SJSA1 (cell line): ENCODE measurements at places on chromosomes 12 and 14. TPM values are rescaled to one million over a fixed set of nuclear protein-coding genes. Genes with fewer than 3 reads are reported as not detected.

CD27 gene
- total RNA-seq = not detected in 2 replicates

TMPRSS12 gene
- not detected in 2 replicates for total RNA-seq

IL31 gene
- not detected in 2 replicates for total RNA-seq

DNA sequence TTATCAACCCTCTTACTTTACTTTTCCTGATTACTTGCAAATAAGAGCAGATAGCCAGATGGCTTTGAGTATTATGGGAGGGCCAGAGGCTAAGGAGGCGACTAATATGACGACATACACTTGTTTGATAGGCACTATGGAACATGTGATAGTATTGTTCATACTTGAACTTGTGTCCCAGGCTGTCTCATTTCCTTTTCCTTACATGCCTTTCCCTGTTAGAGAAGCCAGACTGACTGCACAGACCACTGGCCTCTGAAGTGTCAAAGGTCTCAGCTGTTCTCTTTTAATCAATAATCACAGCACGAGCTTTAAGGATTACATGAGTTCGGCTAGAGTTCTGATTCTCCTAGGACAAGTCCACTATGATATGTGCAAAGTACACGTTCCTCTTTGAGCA is 326.0 kb downstream of the PRKD1 start:
- DNase-seq = no peak

DNA sequence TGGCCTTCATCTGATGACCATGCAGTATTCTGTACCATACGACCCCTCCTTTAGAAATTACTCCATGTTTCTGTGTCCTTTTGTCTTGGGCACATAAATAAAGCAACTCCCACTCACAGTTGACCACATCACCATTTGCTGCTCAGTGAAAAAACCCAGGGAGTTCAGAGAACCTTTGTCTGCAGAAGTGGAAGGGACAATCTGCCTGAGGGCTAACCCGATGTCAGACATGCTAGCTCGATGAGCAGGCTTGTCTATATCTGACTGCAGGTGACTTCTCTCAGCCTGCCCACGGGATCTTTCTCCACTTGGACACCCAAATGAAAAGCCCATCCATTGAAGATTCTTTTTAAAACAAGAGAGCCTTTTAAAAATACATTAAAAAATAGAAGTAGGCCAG is 45.7 kb upstream of the GRIP1 start:
- DNase-seq = no peak

ANO2 gene
- total RNA-seq = not detected in 2 replicates

GRCh38 chr12:80745851-80746505 is 29.3 kb downstream of the MYF5 start:
- DNase-seq = no peak

DNA sequence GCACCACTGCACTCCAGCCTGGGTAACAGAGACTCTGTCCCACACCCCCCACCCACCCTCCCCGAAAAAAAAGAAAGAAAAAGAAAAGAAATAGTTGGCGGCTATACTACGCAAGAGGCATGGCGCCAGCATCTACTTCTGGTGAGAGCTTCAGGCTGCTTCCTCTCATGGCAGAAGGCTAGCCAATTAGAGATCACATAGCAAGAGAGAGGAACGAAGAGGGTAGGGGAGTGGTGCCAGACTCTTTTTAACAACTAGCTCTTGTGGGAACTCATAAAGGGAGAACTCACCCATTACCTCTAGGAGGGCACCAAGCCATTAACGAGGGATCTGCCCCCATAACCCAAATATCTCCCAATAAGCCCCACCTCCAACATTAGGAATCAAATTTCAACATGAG is 6.2 kb downstream of the DENND5B start:
- DNase-seq = no peak

DNA sequence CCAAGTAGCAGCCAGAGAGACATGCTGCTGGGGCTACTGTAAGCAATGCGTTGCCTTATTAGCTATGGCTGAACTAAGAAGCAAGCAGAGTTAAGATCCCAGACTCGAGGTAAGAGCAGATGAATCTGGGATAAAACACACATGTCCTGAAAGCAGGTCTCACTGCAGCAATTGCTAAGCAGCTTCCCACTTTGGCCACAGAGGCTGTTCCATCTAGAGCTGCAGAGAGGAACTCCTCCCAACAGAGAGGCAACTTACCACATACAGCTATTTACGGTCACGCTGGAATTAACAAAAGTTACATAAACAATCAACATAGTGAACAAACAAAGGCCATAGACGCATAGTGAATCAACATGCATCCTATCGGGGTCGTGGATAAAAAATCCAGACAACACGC is 90.2 kb downstream of the KSR2 start:
- DNase-seq = no peak

NRDE2 gene
- 8.6 and 9.1 TPM in 2 replicates for total RNA-seq

- DNase-seq = peak; percentile 51
These were observed 44.8 kb downstream of the CPSF6 start for GRCh38 chr12:69284131-69284530.

KRT73 gene
- not detected in 2 replicates for total RNA-seq

- DNase-seq = peak; percentile 62
These were observed 69.4 kb upstream of the EVL start for GRCh38 chr14:99995700-99996356.

NEUROD4 gene
- not detected in 2 replicates for total RNA-seq

GRCh38 chr14:59882957-59883356 is 12.4 kb upstream of the RTN1 start:
- DNase-seq = no peak

MMP19 gene
- total RNA-seq = 9.8 and 14.5 TPM in 2 replicates

DNA sequence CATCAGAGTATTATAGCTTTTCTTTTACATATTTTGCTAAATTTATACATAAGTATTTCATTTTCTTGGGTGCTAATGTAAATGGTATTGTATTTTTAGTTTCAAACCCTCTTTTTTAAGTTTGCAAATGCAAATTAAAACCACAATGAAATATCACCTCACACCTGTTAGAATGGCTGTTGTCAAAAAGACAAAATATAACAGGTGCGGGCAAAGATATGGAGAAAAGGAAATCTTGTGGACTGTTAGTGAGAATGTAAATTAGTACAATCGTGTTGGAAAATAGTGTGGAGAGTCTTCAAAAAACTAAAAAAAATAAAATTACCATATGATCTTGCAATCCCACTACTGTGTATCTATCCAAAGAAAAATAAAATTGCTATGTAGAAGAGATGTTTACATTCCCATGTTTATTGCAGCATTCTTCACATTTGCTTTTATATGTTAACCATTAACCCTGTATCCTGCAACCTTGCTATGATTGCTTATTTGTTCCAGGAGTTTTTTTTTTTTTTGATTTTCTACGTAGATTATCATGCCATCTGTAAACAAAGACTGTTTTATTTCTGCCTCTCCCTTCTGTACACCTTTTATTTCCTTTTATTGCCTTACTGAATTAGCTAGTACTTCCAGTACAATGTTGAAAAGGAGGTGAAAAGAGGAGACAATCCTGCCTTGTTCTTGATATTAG is 405.4 kb upstream of the MIS18BP1 start:
- no peak for DNase-seq

DNA sequence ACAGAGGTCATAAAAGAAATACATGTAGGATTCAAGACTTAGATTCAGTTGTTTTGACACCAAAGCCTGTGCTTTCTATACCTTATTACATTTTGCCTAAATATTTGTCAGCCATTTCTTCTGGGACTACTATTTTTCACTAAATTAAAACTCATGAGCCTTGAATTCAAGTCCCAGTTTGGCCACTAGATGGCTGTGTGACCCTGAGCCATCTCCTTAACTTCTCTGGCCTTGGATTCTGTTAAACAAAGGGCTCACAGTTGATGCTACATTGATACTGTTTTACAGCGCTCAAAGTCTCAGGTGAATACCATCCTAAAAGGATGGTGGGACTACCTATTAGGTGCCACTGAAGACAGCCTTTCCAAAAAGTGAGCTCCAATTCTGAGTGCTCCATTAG is 39.6 kb upstream of the CCDC198 start:
- no peak for DNase-seq

DNA sequence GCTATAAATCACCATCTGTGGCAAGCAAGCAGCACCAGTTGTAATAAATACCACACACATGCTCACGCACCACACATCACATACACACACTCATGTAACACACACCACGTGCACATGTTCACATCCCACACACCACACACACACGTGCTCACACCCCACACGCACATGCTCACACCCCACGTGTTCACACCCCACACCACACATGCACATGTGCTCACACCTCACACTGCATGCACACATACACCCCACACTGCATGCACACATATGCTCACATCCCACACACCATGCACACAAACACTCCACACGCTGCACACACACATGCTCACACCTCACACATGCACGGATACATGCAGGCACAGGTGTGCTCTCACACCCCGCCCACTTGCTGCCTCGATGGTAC is 22.9 kb upstream of the ANKLE2 start:
- no peak for DNase-seq

FGF6 gene
- total RNA-seq = not detected in 2 replicates

DNA sequence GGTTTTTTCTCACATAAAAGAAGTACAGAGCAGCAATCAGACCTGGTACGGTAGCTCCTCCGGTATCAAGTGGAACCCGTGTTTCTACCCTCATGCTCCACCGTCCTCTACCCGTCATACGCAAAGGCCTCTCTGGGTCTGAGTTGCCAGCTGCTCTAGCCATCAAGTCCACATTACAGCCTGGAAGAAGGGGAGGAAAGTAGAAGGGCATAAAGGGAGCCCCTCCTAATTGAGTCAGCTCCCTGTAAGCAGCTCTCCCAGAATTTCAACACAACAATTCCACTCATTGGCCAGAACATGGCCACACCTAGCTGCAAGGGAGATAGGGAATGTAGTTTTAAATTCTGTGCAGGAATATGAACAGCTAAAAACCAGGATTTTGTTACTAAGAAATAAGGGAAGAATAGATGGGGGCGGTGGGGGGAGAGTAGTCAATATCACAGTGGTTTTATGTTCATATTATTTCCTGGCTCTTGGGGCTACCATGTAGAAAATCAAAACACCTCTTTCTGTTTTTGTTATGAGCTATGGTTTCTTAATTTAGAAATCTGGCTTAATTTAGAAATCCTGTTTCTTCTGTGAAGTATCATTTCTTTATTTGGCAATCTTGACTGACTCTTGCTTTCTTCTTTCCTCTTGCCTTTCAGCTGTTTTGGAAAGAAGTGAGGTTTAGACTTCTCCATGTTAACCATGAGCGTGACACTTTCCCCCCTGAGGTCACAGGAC is 103.9 kb downstream of the AKAP6 start:
- no peak for DNase-seq

DNA sequence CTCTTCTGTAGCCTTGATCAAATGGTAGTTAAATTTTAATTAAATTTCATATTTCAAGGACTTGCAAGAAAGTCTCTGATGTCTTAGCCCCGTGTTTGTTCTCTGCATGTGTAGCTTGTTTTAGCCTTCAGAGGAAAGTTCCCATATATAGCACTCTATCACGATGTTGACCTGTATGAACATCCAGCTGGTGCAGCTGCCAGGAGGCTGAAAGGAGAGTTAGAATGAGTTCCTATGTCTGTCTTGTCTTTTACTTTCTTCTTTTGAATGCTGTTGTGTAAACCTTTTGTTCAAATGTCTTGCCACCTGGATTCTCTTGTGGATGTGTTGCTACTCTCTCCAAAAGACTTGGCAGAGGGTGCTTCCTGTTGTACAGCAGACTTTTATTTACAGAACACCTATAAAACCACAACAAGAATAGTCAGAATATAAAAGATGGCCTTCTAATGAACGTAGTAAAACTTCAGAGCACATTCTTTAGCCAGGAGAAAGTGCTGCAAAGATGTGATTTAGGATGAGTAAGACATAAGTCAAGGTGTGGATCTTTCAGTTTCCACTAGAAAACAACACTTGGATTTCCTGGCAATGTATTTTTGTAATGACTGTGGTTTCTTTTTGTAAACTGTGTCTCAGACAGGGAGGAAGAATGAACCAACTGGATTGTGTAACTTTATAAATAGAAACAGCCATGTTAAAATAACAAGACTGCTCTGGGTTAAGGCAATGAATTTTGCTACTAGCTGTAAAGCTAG is 17.2 kb downstream of the NAV3 start:
- DNase-seq = peak; percentile 86

DNA sequence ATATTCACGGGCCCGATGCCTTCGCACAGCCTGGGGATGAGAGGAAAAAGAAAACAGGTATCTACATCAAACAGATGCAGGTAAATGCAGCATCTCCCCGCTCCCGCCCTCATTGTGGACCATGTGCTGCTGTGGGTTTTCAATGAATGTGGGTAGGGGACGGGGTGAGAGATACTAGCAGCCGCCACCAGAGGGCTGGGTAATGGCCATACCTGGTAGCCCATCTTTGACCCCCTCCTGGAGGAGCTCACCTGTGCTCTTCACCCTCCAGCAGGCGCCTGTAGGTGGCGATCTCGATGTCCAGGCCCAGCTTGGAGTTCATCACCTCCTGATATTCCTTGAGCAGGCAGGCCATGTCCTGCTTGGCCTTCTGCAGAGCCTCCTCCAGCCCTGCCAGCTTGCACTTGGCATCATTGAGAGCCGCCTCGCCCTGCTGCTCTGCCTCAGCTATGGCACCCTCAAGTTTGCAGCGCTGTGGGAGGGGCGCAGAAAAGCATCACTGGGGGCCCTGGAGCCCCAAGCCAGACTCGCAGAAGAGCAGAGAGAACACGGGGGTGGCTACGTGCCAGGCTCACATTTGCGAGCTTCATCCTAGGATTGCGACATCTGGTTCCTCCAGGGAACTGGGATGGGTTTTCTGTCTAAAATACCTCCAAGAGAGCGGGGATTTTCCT is 10.2 kb downstream of the KRT82 start:
- DNase-seq = no peak

USP44 gene
- 0.44 and 1.6 TPM in 2 replicates for total RNA-seq

- DNase-seq = no peak
These were observed 544.0 kb downstream of the GALC start for GRCh38 chr14:87449016-87449415.

DNA sequence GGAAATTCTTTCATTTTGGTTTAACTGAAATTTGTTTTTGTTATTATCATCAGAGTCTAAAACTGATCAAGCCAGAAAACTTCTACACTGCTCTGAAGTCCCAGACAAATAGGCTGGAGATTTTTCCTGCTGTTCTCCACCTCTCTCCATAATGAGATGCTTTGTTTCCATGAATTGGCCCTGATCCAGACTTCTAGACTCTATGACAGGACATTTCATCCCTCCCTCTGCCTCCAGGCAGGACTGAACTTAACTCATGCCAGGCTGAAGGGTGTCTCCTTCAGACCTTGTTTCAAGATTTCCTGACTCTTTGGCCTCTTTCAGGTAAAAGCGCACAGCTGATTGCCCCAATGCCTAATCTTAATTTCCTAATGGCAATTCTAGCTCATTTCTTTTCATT is 69.1 kb upstream of the HOXC13 start:
- DNase-seq = no peak

LRP1-AS gene
- total RNA-seq = not detected in 2 replicates

CRACR2A gene
- total RNA-seq = 0.19 and 1.1 TPM in 2 replicates

- DNase-seq = no peak
These were observed 10.2 kb upstream of the ITGB7 start for GRCh38 chr12:53217051-53217930.

- no peak for DNase-seq
These were observed 39.6 kb downstream of the TEAD4 start for GRCh38 chr12:2998789-2999264.

CMKLR1 gene
- not detected in 2 replicates for total RNA-seq
